ENCODE measurements at places on chromosomes 5 and 9.
A peak's percentile ranks its signal among the peaks of the same experiment; 100 is the strongest.

GRCh38 chr9:121812159-121812735 lies 160.8 kb downstream of the DAB2IP start:
- DNase-seq, result no peak
- H3K4me3 ChIP-seq, result no peak overlapping the region
- H3K27ac ChIP-seq, result no peak overlapping the region
- H3K36me3 ChIP-seq, result no peaks in the 10 kb centered on the region

- H3K27me3 ChIP-seq, result peaks cover 6% of the 10 kb centered on the region
- no peak overlapping the region for H3K4me3 ChIP-seq
- no peaks in the 10 kb centered on the region for H3K36me3 ChIP-seq
- no peak for DNase-seq
Measured at GRCh38 chr5:93793159-93793781, 51.9 kb upstream of the POU5F2 start.

GRCh38 chr9:93134740-93135444 lies 841 bp upstream of the NINJ1 start:
- peak overlapping the region; percentile 56 for H3K4me3 ChIP-seq
- H3K27ac ChIP-seq, result no peak overlapping the region
- no peak for DNase-seq
- no peaks in the 10 kb centered on the region for H3K27me3 ChIP-seq
- H3K36me3 ChIP-seq, result no peaks in the 10 kb centered on the region
- peaks cover 8% of the 10 kb centered on the region for H3K4me1 ChIP-seq

- no peaks in the 10 kb centered on the region for H3K36me3 ChIP-seq
- H3K4me1 ChIP-seq, result no peaks in the 10 kb centered on the region
- no peak overlapping the region for H3K27ac ChIP-seq
- DNase-seq, result no peak
- no peak overlapping the region for H3K4me3 ChIP-seq
Measured at GRCh38 chr5:60101573-60101972, 208.0 kb upstream of the PDE4D start.

Measured in cardiac muscle cell (in vitro differentiated cells and primary cell).